NCI-H524 (cell line): ENCODE measurements at places on chromosomes 13 and 19.

DNA sequence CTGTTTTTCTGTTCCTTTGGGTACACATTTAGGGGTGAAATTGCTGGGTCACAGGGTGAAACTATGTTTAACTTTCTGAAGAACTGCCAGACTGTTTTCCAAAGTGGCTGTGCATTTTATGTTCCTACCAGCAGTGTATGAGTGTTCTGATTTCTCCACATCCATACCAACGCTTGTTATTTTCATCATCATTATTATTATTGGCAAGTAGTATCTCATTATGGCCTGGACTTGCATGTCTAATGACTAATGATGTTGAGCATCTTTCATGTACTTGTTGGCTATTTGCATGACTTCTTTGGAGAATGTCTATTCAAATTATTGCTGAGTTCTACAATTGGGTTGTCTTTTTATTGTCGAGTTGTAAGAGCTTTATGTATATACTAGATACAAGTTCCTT lies 321.8 kb upstream of the HTR2A start:
- no peak for DNase-seq

- DNase-seq = no peak
Measured at GRCh38 chr13:45690636-45691035, 11.5 kb upstream of the CBY2 start.

DNA sequence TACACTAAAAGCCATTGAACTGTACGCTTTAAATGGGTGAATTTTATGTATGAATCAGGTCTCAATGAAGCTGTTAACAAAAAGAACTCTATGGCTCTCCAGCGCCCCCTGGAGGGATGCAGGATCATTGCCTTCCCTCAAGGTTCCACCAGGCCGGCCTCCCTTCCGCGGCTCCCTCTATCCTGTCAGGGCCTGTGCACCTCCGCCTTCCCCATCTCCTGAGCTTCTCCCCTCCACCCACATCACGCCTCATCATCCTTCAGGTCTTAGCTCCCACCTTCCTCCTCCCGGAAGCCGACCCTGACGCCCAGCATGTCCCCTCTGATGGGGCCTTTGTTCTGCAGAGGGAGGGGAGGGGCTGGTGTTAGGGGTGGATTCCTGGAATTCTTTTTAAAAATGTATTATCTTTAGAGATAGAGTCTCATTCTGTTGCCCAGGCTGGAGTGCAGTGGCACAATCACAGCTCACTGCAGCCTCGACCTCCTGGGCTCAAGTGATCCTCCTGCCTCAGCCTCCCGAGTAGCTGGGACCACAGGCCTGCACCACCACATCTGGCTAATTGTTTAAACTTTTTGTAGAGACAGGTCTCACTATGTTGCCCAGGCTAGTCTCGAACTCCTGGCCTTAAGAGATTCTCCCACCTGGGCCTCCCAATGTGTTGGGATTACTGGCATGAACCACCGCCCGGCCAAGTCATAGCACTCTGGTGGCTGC lies 27.7 kb downstream of the MEIS3 start:
- peak; percentile 69 for DNase-seq

DNA sequence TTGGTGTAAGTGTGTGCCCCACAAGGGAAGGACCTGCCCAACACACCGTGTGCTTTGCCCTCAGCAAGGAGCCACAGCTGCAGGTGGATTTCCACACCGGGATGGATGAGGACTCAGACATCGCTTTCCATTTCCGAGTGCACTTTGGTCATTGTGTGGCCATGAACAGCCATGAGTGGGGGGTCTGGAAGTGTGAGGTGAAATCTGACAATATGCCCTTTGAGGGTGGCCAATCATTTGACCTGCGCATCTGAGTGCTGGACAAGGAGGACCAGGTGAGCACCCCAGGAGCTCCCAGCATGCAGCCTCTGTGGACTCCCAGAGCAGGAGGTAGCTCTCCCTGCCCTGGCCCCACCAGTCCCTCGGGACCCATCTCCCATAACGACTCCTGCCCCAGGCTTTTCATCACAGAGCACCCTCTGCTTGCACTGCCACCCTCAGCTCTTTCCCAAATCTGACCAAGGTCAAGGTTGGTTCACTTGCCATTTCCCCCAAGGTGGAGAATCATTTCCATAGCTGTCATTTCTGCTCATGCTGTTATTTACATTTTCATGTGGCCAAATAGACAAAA lies 13.2 kb upstream of the EID2 start:
- DNase-seq = no peak

GRCh38 chr13:26372747-26373146 lies 118.8 kb downstream of the CDK8 start:
- DNase-seq = no peak

DNA sequence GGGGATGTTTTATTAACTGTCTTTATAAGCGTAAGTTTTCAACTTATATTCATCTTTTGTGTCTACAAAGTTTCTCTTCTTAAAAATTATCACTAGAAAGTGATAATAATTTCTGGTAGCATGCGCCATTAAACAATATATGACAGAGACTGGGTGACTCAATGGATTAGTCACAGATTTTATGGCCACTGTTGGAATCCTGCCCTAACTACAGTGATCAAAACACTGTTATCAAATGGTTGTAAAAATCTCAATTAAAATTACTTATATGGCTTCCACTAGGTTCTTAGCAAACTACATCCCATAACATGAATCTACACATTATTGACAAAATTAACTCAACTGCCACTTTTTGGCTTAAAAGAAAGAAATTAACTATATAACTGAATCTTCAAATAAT lies 350.0 kb downstream of the DACH1 start:
- no peak for DNase-seq

GRCh38 chr13:77316430-77316829 lies 10.5 kb downstream of the MYCBP2 start:
- DNase-seq = no peak
